ENCODE measurements at places on chromosomes 1 and 21.

DNA sequence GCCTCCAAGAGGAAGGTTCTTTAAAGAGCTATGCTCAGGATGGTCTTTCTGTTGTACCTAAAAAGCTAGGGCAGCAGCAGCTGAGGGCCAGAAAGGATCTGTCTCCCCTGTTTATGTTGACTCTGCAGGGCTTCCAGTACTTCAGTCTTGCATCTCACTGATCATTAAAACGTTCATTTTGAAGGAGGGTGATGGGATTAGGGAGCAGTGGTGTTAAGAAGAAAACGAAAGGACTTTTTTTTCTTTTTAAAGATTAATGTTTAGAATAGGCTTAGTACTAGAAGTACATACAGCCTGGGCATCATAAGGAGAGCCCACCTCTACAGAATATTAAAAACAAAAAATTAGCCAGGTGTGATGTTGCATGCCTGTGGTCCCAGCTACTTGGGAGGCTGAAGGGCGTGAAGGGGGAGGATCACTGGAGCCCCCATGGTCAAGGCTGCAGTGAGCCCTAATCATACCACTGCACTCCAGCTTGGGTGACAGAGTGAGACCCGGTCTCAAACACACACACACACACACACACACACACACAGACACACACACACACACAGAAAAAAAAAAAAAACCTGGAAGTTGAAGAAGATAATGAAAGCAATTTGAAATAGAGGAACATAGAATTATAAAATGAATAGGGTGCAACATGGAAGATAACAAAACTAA lies 2.9 kb downstream of the CR1L start:
- no peak for DNase-seq

- DNase-seq = no peak
Measured at GRCh38 chr21:33522297-33522952, 19.5 kb downstream of the GART start.

DNA sequence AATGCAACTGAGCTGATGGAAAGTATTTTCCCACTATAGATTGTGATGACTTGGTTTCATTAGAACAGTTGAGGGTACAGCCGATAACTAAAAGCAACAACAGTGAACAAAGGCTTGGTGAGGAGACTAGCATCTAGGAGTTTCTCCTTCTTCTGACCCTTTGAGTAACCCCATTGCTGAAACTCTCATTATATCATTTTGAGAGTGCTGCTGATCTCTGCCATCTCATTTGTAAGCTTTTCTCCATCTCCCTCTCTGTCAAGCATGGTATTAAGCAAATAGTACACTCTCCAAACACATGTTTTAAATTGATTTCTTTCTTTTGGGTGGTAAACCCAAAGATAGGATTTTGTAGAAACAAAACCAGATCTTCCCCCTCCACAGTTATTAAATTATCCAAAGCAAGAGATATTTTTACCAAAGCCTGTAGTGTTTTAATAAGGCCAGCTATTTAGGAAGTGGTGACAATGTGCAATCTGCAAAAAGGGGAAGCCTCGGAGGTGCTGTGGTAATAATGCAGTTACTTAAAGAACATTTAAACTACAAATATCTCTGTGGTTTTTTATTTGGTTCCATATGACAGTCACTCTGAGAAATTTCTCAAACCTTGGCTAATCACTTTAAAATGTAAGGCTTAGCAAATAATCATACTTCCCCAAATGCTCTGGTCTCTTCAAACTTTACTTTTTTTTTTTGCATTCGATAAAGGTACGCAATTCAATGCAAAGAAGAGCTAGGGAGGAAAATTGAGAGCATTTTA lies 287.5 kb downstream of the HLX start:
- DNase-seq = peak; percentile 99

DNA sequence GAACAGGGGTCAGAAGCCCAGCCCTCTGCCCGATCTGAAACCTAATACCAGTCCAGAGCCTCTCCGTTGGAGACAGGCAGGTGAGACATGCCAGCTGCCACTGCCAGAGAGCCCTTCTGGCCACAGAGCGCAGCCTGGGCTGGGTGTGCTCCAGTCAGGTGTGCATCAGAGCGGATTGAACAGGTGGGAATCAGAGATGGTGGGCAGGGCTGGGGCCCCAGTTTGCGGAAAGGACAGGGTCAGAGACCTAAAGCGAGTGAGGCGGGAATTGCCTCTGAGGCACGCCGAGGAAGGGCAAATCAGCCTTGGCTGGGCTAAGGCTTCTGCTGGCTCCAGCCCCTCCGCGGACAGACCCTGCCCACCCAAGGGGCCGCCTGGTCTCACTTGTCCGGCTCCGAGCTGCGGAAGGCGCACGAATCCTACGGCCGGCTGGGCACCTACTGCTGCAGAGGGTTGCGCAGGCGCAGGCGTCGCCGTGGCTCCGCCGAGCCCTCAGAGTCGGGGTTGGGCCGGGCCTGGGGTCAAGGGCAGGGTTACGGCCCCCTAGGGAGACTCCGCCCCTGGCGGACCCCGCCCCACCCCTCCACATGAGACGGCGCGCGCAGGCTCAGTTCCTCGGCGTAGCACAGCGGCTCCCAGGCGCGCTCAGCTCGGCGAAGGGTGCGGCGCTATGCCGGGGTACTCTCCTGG lies 10.3 kb downstream of the CPLANE2 start:
- no peak for DNase-seq

DNA sequence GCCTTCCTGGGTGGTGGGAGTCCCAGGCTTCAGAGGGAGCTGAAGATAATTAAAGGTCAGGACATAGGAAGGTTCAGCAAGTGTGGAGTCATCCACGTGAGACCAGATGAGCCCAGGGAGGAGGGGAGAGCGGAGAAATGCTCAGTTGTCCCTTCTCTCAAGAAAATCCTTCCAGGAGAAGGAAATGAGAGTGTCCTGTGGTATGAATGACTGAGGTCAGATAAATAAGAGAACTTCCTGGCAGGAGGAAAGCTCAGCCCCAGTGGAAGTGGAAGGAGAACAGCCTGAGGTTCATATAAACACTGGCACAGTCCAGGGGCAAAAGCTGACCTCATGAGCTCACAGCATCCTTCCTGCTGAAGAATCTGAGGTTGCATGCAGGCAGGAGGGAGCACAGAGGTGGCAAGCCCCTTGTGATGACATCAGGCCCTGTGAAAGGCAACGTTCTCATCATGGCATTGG lies 97.6 kb downstream of the NAV1 start:
- DNase-seq = no peak

DNA sequence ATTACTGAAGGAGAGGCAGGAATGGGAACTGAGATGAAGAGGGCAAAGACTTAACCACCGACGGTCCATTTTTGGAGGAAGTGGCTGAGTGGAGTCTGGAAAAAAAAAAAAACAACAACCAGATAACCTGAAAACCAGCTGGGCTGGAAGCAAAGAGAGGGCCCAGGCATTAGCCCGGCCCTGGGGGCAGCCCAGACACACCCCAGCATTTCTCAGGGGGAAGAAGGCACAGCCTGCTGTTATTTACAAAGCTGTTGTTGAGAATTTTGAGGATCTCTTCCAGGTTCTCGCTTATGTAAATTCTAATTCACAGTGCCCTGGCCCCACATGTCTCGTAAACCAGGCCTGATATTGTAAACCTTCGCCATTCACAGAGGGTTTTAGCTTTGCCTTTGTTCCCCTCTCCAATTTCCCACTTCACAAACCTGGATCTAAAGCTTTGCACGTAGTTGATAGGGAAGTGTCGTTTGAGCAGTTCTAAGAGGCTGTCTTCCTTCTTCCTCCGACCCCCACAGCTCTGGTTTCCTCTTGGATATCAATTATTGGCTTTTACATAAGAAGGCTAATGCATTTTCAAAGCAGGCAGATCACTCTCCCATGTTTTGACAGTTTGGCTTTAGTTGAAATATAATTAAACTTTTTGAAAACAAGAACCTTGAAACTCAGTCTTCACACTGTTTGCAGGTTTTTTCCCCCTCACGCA lies 161.8 kb upstream of the IRF2BP2 start:
- DNase-seq = peak; percentile 42

GRCh38 chr1:19336543-19336942 lies 24.4 kb downstream of the SLC66A1 start:
- no peak for DNase-seq

- peak; percentile 66 for DNase-seq
Measured at GRCh38 chr1:17545356-17545755, 5.9 kb downstream of the ARHGEF10L start.

- DNase-seq = no peak
Measured at GRCh38 chr1:22044690-22045420, 7.7 kb upstream of the CDC42 start.

Measured in inflammatory macrophage (primary cell).